ENCODE measurements at places on chromosomes 16 and 17. TPM values are rescaled to one million over a fixed set of nuclear protein-coding genes. Genes with fewer than 3 reads are reported as not detected.

GLP2R gene
- total RNA-seq = 1.7 TPM

KRTAP9-8 gene
- not detected for total RNA-seq

SBK1 gene
- 0.47 TPM for total RNA-seq

TMEM235 gene
- not detected for total RNA-seq

MT1H gene
- total RNA-seq = not detected

DNA sequence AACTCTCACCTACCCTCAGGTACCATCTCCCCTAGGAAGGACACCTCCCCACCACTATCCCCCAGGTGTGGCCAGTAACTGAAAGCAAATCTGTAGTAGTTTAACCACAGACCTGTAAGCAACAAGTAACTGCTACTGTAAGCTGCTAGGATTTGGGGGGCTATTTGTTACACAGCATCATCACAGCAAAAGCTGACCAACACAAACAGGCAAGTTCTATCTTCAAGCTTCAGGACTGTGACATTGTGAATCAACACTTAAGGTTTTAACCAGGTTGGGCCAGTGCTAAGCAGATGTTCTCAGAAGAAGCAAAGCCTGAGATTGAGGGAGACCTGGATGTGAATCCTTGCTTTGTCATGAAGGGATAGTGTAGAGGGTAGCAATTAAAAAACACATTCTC lies 47.0 kb downstream of the ABCC6 start:
- H3K27ac ChIP-seq = no peak overlapping the region
- H3K4me1 ChIP-seq = no peaks in the 10 kb centered on the region
- no peaks in the 10 kb centered on the region for H3K36me3 ChIP-seq
- no peaks in the 10 kb centered on the region for H3K27me3 ChIP-seq

DNA sequence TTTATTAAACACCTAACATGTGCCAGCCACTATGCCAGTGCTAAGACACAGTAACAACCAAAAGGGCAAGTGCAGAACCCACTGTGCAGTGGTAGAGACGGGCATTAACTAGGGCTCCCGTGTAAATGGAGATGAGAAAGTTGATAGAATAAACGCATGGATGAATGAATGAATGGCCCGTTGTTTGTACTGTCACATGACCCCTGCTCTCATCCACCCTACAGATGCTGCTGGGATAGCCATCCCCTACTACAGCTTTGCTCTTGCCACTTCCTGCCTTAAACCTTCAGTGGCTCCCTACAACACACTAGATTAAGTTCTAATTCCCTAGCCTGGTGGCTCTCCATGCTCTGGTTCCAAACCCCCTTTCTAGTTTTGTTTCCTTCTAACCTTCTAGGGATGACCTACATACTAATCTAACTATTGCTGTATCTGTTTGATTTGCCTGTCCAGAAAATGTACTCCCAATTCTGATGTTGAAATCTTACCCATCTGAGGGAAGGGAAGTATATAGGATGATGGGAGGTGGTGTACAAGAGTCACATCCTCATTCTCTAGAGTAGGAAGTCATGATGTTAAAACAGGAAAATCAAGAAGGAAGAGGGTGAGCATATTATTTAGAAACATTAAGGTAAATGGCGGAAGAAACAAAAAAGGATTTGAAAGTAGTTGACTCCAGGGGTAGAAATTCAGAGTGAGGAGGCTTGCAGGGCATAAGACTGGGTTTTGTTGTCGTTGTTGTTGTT lies 11.4 kb upstream of the TNRC6C start:
- H3K27me3 ChIP-seq = no peaks in the 10 kb centered on the region
- no peaks in the 10 kb centered on the region for H3K36me3 ChIP-seq
- DNase-seq = no peak
- H3K4me3 ChIP-seq = no peak overlapping the region
- H3K4me1 ChIP-seq = no peaks in the 10 kb centered on the region
- no peak overlapping the region for H3K27ac ChIP-seq

- no peaks in the 10 kb centered on the region for H3K27me3 ChIP-seq
- peak overlapping the region; percentile 75 for H3K27ac ChIP-seq
- peak; percentile 59 for DNase-seq
- H3K36me3 ChIP-seq = no peaks in the 10 kb centered on the region
These were observed 7.6 kb downstream of the PRR29 start for GRCh38 chr17:64005734-64006167.

DNA sequence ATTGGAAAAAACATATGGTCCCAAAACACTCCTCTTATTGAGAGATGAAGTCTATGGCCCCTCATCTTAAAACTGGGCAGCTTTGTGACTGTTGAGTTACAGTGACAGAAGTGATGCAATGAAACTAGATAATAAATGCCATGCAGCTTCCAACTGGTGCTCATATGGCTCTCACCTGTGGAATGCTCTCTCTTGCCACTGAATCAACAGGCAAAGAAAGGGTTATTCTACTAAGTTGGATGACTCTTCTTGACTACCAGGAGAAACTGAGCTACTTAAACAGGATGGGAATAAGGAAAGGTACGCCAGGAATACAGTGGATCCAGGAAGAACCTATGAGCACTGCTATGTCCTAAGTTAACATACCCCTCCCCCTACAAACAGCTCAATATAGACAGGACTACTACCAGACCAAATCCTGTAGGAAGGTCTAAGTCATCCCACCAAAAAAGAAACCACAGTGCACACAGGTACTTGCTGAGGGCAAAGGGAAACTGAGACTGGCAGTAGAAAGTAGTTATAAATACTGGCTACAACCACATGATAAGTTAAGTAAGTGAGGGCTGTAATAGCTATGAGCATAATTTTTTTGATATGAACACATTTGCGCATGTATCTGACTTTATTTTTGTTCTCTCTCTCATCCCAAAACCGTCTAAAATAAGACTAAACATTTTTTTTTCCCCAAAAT lies 398.5 kb downstream of the ZFHX3 start:
- H3K27me3 ChIP-seq = no peaks in the 10 kb centered on the region
- no peak overlapping the region for H3K4me3 ChIP-seq
- no peak overlapping the region for H3K27ac ChIP-seq

DNA sequence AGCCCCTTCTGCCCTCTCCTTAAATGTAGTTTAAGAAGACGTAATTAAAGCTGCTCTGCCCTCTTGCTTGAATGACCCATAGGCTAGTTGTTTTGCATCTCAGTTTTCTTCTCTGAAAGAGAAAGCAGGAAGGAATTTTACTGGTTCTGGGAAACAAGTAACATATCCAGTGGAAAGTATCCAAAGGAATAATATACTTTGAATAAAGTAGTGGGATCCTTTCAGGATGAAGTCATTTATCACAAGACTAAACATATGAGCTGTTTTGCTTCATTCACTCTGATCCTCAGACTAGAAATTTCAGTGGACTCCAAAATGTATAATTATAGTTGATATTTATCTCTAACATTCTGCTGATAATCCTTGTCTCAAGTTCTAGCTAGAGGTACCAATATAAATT lies 1297.6 kb upstream of the GOT2 start:
- no peaks in the 10 kb centered on the region for H3K4me1 ChIP-seq
- no peak for DNase-seq
- H3K36me3 ChIP-seq = no peaks in the 10 kb centered on the region
- H3K4me3 ChIP-seq = no peak overlapping the region
- no peaks in the 10 kb centered on the region for H3K27me3 ChIP-seq

Data from right atrium auricular region (tissue), 2 donors.